HepG2 (cell line): ENCODE measurements at places on chromosomes 2 and 18. TPM values are rescaled to one million over a fixed set of nuclear protein-coding genes. Genes with fewer than 3 reads are reported as not detected.

The SP140 gene
- total RNA-seq = 0.79 and 0.80 TPM in 2 replicates

The POTEC gene
- not detected in 2 replicates for total RNA-seq

GRCh38 chr2:3137651-3138300, 239.8 kb downstream of the EIPR1 start:
- no peak for DNase-seq

DNA sequence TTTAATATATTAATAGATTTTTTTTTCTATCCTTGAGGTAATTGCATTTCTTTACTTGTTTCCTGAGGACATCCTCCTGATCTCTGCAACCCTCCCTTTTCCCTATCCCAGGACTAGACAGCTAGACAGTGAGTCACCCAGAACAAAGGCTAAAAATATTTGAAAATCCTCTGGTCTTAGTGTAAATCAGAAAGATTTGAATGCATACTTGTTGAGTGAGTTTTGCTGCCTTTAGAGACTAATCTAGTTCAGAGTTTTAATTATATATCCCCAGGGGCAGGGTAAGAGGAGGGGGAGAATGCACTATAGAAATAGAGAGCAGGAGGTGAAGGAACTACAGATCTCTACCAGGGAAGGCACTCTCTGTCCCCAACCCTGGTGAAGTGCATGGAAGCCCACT, 202.3 kb upstream of the TCF4 start:
- no peak for DNase-seq

DNA sequence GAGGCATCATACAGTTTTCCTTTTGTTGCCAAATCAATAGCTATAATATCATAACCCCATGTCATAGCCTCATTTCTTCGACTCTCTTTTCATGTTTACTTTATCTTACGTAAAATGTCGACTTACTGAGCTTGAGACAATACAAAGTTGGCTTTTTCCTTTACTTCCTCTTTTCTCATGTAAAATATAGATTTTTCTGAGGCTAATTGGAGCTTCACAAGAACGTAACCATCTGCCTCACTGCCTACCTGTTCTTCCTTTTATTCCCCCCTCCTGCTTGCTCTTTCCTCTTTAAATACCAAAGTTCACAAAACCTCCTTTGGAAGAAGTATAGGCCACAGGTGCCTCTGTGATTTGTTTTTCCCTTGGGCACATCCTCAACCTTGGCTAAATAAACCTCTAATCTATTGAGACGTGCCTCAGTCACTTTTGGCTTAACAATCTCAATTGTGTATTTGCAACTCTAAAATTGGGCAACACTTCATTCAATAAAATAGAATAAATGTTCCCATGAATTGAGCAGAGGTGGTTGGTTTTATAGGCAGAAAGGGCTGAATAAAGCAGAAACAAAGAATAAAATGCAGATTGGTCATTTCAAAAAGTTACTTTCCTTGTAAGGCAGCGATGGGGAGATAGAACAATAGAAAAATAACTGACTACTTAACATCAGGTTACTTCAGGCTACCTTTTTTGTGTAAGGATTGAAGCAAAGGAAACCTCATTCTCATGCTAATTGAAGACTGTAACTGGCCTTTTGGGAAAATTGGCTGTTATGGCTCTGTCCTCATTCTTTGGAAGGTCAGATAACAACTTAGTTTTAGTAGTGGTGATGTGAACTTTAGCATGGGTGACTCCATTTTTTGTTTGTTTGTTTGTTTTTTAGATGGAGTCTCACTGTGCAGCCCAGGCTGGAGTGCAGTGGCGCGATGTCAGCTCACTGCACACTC, 21.3 kb downstream of the COMMD1 start:
- DNase-seq = no peak

DNA sequence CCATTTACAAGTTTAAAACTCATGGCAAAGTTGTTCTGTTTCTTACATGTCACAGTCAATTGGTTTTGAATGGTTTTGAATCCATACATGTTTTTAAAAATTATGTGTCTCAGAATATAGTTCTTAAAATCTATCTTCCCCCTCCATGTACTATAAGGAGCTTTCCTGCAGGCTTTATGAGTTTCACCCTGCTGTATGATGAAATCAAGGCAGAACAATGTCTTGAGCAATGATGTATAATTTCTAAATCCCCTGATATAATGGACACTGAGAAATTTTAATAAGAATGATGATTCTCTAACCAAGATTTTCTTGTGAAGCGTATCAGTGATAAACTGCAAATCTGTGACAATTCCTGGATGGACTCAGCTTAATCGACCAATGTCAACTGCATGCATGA, 10.6 kb upstream of the ZNF516 start:
- no peak for DNase-seq

- DNase-seq = no peak
Observed at GRCh38 chr2:182447163-182447562, 20.3 kb upstream of the PDE1A start.

GRCh38 chr2:79660557-79660956, 147.7 kb downstream of the CTNNA2 start:
- no peak for DNase-seq

DNA sequence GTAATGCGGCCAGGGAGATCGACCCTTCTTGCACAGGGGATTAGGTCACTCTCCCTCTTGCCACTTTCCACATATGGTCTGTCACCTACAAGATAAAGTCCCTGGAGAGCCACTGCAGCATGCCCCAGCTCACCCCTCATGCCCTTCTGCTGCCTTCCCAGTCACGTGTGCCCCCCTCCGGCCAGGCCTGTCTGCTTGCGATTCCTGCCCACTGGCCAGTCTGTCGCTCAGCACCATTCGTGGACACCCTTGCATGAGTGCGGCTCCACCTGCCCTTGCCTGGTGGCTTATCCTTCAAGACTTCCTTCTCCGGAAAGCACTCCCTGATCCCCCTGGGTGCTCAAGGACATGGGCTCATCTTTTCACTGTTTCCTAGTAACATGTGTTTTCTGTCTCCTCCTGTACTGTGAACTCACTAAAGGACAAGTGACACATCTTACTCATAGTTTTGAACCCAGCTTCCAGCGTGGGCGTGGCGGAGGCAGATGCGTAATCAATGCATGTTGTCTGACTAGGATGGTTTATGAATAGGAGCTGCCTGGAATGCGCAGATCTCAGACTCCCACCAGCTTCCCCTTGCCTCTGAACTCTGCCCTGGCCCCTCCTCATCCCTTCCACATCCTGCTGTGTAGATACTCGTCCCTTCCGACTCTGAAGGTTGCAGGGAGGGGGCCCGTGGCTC, 7.8 kb upstream of the NT5DC4 start:
- peak; percentile 75 for DNase-seq

DNA sequence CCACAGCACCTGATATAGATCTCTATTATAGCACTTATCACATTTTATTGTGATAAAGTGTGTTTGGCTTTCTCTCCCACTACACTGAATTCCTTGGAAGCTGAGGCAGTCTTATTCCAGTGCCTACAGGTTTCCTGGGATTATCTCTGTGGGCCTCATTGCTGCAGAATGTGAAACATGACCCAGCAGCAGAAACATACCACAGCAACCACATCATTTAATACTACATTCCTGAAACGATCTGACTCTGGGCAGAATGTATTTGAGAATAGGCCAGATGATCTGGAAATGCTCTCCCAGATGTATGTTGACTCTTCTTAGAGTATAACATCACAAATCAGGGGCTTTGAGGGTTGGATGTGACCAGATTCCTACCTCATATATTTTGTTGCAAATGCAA, 323.5 kb upstream of the TANK start:
- DNase-seq = no peak

- DNase-seq = no peak
Observed at GRCh38 chr2:43340945-43341356, 114.5 kb upstream of the ZFP36L2 start.

DNA sequence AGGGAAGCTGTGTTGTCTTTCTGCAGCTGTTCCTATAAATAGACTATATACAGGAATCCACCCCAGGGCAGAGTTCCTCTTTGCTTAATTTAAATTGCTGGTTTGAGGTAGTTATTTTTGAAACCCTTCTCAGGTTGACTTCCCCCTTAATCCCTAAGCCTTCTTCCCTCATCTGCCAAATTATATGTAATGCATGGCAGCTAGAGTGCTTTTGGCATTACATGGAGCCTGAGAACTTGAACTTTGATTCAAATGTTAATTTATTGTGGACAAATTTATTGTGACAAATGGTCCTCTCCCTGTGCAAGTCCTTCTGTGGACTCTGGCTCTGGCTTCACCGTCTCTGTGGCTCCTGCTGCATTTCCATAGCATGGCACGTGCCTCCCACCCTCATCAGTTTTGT, 29.2 kb downstream of the MYO1B start:
- no peak for DNase-seq

DNA sequence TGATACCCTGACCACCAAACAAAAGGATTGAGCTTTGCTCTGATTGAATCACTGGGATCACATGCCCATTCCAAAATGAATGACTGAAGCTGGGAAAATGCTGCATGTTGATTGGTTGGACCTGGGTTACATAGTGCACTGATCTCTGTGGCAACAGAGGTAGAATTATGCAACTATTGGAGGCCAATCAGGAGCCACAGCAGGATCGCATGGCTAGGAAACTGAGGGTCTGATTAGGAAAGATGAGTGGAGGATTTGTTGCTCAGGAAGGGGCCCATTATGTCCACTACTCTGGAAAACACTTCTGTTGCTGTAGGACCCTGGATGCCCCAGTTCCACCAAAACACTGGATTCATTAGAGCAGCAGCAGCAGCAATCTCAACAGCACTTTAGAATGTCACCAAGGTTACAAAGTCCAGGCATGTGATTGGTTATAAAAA, 25.9 kb upstream of the SGPP2 start:
- DNase-seq = no peak
